ENCODE measurements at places on chromosomes 11 and 22. TPM values are rescaled to one million over a fixed set of nuclear protein-coding genes. Genes with fewer than 3 reads are reported as not detected.

Gene TNNT3
- 0.33 TPM for total RNA-seq

Gene CRYBB3
- total RNA-seq = 0.78 TPM

Gene CRACR2B
- 2.6 TPM for total RNA-seq

Gene PRG3
- total RNA-seq = not detected

Gene CEND1
- 0.95 TPM for total RNA-seq

Gene TRIM21
- total RNA-seq = 41.3 TPM

Gene OR8D1
- total RNA-seq = not detected

Gene SPTBN2
- not detected for total RNA-seq

Gene OTOG
- not detected for total RNA-seq

Gene MPZL3
- 12.8 TPM for total RNA-seq

Gene WEE1
- 63.8 TPM for total RNA-seq

Gene P2RX3
- total RNA-seq = not detected
